Dorsolateral prefrontal cortex (tissue), 122 donors: ENCODE measurements at places on chromosomes 7 and 10.

DNA sequence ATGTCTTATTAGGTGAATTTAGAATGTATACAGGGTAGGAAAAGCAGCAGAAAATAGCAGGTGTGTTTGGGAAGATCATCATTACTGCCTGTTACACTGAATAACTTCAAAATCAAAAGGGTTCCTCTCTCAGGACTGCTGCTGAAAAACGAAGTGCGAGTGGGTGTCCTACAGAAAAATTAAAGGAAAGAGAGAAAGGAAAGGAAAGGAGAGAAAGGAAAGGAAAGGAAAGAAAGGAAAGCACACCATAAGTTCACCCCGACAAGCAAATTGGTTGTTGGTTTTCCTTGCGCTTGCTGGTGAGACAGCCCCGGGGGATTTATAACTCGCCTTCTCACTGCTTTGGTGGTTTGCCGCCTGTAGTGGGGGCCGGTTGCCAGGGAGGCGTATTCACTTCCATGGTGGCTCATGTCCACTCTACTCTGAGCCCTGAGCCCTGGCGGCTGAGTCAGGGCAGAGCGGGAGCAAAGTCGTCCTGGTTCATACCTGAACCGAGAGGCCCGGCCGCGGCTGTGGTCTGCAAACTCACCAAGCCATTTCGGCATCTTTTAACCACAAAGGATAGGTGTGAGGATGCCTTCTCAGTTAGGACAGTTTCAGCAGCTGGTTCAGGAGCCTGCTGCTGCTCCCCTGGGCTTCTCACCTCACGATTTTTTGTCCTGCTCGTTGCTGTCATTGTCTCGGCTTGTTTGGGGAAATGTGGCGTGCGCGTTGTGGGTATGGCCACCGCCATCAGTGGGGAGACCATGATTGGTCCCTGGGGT is 26.1 kb downstream of the INPP5A start:
- DNase-seq = no peak

DNA sequence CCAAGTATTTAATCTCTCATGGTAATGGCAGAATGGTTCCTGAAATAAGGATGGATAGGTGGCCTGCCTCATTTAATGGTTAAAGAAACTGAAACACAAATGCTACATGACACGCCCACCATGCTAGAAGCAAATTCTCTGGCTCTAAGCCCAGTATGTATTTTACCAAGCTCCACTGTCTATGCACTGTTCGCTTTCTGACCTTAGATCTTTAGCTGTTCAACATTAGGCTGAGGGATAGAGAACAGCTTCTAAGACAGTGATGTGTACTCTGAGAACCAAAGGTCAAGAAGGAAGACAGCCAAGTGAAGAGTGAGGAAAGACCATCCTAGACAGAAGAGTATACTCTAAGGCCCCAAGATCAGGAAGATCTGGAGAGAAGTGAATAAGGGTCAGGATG is 26.6 kb downstream of the FAM3C start:
- DNase-seq = no peak

GRCh38 chr10:5942001-5942400 is 35.3 kb downstream of the IL15RA start:
- no peak for DNase-seq

- no peak for DNase-seq
Measured at GRCh38 chr7:51950813-51951212, 634.2 kb upstream of the COBL start.

DNA sequence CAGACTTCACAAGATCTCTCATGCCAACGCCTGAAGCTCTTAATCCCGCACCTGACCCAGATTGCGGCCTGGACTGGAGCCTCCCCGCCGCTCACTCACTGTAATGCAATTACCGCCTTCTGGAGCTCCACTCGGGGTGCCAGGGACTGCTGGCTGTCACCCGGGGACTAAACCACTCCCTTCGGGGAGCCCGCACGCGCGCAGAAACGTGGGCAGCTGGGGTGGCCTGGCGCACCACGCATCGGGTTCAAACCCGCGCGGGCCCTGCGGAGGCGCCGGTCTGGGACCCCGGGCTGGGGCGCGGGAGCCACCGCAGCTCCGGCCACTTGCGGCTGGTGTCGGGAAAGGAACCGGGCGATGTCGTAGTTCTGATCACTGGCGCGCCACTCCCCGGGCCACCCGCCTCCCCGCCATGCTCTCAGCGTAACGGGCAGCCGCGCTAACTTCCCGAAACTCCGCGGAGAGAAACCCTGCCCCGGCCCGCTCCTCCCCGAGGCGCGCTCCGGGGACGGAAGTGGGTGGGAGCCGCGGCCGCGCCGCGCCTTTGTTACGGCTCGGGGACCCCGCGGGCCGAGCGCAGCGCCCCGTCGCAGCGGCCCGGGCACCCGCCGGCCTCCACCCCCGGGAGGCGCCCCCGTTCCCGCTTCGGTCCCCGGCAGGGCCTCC is 100.3 kb upstream of the SVIL start:
- DNase-seq = no peak

DNA sequence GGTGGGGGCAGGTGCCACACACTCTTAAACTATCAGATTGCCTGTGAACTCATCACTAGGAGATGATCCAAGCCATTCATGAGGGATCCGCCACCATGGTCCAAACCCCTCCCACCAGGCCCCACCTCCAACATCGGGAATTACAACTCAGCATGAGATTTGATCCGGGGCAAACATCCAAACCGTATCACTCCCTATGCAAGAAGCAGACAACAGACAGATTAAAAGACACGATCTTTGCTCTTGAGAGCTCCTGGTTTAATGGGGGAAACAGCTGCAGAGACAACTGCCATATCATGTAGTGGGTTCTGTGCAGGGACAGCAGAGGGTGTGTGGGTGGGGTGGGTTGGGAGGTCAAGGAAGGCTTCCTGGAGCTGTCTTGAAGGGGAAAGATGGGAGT is 123.6 kb downstream of the EMX2 start:
- DNase-seq = no peak

DNA sequence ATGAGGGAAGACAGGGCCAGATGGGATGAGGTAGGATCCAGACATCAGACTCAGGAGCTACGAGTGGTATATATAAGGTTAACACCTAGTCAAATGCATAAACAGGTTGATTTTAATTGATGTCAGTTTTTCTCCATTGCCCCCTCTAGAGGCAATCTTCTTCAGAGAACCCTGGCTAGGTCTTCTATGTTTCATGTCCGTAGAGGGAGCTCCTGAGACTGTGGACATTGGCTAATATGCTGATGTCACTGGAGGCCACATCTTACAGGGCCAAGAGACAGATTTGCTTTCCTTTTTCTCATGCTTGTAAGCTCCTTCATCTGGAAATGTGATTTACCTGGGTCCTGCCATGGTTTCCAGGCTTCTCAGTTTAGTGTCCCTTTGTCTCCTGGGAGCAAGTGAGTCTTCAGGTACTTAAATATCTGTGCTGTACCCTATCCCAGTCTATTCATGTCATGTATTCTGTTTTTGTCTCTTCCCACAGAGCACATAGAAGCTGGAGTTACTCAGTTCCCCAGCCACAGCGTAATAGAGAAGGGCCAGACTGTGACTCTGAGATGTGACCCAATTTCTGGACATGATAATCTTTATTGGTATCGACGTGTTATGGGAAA is 161.6 kb upstream of the PRSS1 start:
- no peak for DNase-seq

DNA sequence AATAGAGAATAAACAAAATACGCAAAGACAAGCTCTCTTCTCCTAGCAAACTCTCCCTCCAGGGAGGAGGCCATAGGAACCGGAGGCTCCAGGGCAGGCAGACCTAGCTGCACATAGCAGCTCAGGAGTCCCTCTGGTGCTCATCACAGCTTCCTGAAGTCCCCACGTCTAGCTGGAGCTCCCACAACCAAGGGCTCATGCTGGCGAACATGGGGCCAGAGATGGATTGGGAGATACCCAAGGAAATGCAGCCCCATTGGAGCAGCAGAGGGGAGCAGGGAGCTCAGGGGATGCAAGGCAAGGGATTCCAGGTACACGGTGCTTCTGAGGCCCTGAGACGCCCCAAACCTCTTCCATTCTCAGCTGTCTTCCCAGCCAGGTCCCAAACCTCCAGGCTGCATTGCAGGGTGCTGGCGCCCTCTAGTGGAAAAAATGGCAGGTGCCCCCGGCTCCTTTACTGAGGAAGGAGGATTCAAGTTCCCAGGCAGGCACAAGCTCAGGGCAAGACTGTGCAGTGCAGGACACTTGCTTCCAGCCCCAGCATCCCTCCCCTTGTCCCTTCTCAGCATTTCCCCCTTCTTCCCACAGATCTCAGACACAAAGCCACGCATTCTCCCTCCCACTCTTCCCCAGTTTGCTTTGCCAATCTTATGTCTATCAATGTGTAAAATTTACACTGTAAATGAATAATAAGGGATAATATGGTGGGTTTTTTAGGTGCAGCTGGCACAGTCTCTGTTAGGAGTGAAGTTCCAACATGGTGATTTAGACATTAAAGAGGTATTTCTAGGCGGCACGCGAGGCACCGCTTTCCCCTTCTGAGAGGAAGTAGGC is 46.2 kb downstream of the GPAM start:
- peak; percentile 74 for DNase-seq

DNA sequence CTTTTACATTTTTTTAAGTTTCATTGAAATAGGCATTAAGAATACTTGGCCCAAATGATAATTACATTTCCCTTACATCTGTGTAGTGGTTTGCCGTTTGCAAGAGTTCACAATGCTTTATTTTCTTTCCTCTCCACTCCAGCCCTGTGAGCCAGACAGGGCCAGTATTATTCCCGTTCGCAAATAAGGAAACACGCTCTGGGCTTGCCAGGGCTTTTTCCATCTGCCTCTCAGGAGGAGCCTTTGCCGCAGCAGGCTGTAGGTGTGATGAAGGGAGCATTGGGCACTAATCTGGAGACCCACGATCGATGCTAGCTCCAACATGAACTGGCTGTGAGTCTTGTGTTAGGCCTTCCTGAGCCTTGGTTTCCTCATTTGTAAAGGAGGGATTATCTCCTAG is 154.4 kb downstream of the GALNT17 start:
- no peak for DNase-seq

DNA sequence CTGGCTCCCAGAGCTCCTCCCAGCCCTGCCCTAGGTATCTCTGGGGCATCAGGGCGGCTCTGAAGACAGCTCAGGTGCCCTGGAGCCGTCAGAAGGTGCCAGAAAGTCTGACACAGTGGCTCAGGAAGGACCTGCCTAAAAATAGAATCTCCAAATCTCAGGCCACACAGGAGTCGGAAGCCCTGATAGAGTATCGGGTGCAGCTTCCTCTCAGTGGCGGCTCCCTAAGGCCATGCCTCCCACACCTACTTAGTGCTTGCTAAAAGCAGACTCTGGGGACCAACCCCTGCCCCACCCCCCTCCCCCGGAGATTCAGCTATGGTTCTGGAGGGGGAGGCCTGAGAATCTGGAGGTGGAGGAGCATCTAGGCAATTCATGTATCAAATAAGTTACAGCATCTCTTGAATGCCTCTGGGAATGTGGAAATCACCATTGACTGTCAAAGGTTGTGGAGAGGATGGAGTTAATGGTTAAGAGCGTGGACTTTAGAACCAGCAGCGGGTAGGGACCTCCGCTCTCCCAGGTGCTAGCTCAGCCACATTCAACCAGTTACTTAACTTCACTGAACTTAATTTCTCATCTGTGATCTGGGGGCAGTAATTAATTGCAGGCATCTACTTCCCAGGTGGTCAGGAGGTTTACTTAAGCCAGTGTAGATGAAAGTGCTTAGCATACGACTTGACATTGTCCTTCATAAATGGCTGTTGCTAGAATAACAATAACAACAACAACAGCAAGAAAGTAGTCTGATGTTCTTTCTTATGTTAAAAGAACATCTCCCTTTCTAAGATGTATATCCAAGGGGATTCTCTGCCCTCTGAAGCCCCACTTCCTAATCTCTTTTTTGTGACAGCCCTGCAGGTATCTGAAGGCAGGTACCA is 38.6 kb upstream of the MXI1 start:
- no peak for DNase-seq

DNA sequence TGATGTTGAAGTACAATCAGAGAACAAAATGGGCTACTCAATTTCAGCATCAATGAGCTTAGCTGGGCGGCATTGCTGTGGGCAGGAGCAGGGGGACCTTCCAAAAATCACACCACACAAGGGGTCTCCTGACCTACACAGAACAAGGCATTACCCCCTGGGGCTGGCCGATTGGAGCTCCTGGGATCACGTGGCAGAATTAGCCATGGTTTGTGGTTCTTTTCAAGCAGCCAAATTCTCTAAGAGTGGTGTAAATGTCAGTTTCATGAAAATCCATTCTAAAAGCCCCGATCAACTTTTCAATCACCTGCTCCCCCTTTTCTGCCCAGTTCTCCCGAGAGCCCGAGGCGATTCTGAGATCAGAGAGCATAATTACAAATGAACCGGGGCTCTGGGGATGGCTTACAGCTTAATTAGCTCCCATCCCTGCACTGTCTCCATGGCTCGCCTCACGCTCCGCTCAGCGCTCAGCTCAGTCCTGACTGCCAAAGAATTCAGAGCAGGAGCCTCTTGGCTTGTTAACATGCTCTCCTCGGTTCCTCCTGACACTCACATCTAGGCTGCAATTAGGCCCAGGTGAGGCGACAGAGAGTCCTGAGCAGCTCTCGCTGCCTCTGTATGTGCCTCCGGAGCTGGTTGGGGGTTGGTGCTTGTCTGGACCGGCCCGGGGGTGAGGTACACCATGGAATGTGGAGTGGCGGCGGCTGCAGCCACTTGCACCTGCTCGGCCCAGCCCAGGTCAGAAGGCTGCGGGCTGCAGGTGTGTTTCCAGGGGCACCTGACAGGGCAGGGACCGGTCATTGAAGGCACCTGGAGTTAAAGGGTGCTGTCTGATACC is 111.8 kb downstream of the WDR11 start:
- DNase-seq = no peak

DNA sequence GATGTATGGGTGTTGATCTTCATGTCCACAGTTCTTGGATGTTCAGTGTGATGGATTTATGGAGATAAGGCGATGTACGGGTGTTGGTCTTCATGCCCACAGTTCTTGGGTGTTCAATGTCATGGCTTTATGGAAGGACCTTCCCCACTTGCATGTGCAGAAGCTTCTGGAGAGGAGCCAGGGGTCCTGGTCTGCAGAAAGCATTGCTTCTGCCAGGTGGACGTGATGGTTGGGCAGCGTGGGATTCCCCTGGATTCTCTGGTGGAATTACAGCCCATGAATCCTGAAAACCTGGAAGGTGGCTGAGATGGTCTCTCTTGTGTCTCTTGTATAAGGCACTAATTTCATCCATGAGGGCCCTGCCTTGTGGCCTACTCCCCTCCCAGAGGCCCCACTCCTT is 183.7 kb upstream of the TCERG1L start:
- DNase-seq = no peak

GRCh38 chr7:142146124-142146523 is 34.6 kb downstream of the MGAM2 start:
- DNase-seq = no peak

GRCh38 chr7:98368716-98369115 is 32.2 kb downstream of the BAIAP2L1 start:
- no peak for DNase-seq
